Left ventricle myocardium inferior (tissue), 1 donor: ENCODE measurements at places on chromosomes 13 and 19. TPM values are rescaled to one million over a fixed set of nuclear protein-coding genes. Genes with fewer than 3 reads are reported as not detected.
A peak's percentile ranks its signal among the peaks of the same experiment; 100 is the strongest.

DNA sequence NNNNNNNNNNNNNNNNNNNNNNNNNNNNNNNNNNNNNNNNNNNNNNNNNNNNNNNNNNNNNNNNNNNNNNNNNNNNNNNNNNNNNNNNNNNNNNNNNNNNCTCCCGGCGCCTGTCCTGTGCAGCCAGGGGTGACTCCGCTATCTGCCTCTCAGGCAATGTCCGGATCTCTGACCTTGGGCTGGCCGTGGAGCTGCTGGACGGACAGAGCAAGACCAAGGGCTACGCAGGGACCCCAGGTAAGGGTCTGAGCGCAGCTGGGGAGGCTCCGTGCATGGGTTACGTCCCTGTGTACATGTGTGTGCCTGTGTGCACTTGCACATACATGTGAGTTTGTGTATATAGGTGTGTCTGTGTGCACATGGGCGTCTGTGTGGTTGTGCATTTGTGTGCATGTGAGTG lies 36.1 kb upstream of the TMEM255B start:
- H3K27me3 ChIP-seq = no peaks in the 10 kb centered on the region
- no peak overlapping the region for H3K27ac ChIP-seq
- DNase-seq = no peak
- no peak overlapping the region for H3K4me3 ChIP-seq

Gene ZNF440
- total RNA-seq = 3.7 TPM

DNA sequence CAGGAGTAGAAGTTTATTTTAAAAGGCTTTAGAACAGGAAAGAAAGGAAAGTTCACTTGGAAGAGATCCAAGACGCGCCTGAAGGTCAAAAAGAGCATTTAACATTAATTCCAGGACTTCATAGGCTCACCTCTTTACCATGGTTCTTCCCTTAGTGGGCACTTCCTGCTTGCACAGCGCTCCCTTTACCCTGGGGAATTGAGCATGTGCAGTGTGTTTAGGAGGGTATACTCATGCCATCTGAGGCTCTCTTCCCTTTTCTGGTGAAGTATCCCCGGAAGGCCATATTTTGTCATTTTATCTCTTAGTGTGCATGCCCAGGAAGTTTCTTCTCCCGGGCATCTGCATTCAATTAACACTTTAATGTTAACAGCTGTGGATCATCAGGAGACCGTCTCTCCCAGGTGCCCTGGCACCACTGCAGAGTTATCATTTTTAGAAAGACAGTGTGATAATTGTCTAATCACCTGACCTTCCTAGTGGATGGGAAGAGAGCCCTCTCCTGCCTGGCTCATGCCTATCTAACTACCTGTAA lies 66.1 kb upstream of the ABCC4 start:
- no peaks in the 10 kb centered on the region for H3K27me3 ChIP-seq
- no peak overlapping the region for H3K27ac ChIP-seq
- H3K36me3 ChIP-seq = no peaks in the 10 kb centered on the region

DNA sequence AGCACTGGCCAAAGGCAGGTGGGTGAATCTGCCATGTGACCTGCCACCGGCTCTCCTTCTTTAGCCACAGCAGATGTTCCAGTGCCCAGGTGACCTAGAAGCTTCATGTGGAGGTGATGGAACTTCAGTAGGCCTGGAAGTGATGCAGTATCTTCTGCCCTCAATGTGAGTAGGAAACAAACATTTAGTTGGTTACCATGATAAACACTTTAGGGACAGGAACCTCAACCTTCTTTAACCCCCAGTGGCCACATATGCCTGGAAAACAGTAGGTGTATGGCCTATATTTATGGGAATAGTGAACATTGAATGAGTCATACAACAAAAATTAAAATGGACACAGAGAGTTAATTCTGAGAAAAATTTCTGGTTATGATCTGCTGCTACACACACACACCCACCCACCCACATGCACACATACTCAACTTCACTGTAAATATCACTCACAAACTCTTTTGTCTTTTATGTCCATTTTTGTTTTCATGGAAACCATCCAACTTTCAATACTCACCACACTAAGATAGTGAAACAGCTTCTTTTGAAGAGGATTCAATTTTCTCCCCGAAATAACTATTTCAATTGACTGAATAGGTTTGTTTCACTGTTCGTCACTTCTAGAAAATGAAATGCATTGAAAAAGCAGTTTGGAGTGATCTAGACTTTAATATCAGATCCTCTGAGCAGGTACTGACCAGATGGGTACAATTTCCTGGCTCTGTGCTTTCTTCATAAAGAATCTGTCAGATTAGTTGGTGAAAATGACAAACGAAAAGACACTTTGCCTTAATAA lies 97.3 kb downstream of the STARD13 start:
- H3K36me3 ChIP-seq = no peaks in the 10 kb centered on the region
- peaks cover 99% of the 10 kb centered on the region for H3K4me1 ChIP-seq
- no peak overlapping the region for H3K4me3 ChIP-seq

- H3K36me3 ChIP-seq = peaks cover 6% of the 10 kb centered on the region
- no peak overlapping the region for H3K4me3 ChIP-seq
- H3K27me3 ChIP-seq = no peaks in the 10 kb centered on the region
- peaks cover 77% of the 10 kb centered on the region for H3K4me1 ChIP-seq
- DNase-seq = no peak
These were observed 3.9 kb downstream of the COG3 start for GRCh38 chr13:45468635-45469034.

DNA sequence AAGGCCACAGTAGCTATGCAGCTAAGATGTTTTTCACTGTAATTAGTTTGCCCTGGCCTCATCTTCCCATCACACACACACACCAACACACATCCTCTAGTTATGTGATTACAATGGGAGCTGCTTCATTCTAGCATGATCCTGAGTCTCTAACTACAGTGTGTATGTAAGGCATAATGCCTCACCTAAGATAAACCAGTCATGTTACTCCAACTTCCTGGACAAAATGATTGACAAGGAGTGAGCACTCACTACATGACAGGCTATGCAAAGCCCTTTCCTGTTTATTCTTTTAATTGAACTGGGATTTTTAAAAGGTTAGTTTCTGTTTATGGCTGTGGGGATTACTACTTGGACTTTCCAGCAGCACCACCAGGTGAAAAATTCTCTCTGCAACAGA lies 400.8 kb upstream of the ATXN8OS start:
- no peaks in the 10 kb centered on the region for H3K4me1 ChIP-seq
- no peak overlapping the region for H3K27ac ChIP-seq
- H3K4me3 ChIP-seq = no peak overlapping the region
- no peaks in the 10 kb centered on the region for H3K36me3 ChIP-seq

DNA sequence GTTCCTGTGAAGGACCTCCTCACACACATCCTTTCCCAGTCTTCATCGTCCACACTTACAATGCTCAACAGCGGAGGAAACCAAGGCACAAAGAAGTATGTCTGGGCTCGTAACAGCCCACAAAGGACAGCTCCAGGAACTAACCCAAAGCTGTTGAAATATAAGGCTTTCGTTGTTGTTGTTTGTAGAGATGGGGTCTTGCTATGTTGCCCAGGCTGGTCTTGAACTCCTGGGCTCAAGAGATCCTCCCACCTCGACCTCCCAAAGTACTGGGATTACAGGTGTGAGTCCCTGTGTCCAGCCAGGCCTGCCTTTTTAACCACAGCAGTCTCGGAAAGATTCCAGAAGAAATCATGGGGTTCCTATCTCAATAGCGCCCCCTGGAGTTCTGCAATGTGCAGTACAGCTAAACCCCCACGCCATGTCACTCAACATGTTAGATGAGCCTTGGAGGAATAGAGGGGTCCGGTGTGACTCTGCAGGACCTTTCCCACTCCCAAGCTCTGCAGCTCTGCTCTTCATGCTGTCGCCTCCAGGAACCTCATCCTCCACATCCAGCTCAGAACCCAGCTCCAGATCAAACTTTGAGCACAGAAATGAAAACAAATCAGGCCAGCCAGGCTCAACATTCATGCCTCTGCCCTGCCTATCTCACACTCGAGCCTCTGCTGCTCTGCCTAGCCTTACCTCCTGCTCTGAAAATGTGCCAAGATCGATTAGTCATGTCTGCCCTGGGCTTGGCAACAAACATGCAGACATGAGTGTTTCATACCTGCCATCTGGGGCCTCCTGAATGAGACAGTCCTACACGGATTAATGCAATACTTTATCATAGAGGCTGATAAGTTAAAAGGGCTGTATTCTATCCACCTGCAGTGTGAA lies 7.5 kb downstream of the PLA2G4C start:
- H3K4me1 ChIP-seq = peaks cover 8% of the 10 kb centered on the region
- H3K36me3 ChIP-seq = peaks cover 59% of the 10 kb centered on the region

GRCh38 chr13:112951674-112952371 lies 17.2 kb upstream of the MCF2L start:
- no peak for DNase-seq
- H3K27ac ChIP-seq = no peak overlapping the region
- H3K4me1 ChIP-seq = no peaks in the 10 kb centered on the region
- H3K36me3 ChIP-seq = no peaks in the 10 kb centered on the region

DNA sequence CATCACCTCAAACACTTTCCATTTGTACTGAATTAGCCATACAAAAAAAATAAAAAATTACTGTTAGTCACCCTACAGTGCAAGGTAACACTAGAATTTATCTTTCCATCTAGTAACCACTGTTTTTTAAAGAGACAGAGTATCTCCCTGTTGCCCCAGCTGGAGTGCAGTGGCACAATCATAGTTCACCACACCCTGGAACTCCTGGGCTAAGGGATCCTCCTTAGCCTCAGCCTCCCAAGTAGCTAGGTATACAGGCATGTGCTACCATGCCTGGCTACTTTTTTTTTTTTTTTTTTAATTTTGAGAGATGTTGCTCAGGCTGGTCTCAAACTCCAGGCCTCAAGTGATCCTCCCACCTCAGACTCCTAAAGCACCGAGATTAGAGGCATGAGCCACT lies 17.9 kb downstream of the ANKRD10 start:
- H3K36me3 ChIP-seq = peaks cover 28% of the 10 kb centered on the region
- H3K4me1 ChIP-seq = peaks cover 3% of the 10 kb centered on the region
- no peak overlapping the region for H3K4me3 ChIP-seq
- DNase-seq = no peak
- no peaks in the 10 kb centered on the region for H3K27me3 ChIP-seq
- H3K27ac ChIP-seq = no peak overlapping the region

DNA sequence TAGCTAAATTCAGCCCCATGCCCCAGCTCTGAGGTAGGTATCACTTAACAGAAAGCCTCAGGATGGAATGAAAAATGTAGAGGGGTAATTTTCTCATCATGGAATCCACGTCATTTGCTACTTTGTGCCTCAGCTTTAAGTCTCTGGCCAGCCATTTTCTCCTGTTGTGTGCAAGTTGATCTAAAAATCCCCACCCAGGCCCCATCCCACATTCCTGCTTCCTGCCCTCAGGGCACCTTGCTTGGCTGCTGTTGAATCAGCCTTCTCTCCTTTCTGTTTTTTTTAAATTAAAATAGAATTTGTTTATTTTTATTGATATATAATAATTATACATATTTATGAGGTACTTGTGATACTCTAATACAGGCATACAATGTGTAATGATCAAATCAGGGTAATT lies 179.9 kb upstream of the TSHZ3 start:
- H3K27ac ChIP-seq = no peak overlapping the region
- H3K27me3 ChIP-seq = peaks cover 23% of the 10 kb centered on the region
- H3K36me3 ChIP-seq = no peaks in the 10 kb centered on the region
- no peaks in the 10 kb centered on the region for H3K4me1 ChIP-seq

GRCh38 chr19:47229676-47230053 lies 1.3 kb downstream of the BBC3 start:
- no peak for DNase-seq
- peak overlapping the region; percentile 99 for H3K4me3 ChIP-seq
- H3K27me3 ChIP-seq = no peaks in the 10 kb centered on the region

GRCh38 chr19:4089400-4089908 lies 22.8 kb upstream of the ZBTB7A start:
- no peaks in the 10 kb centered on the region for H3K27me3 ChIP-seq
- DNase-seq = no peak
- peaks cover 52% of the 10 kb centered on the region for H3K36me3 ChIP-seq
- peak overlapping the region; percentile 39 for H3K27ac ChIP-seq

Gene KIR2DL4
- not detected for total RNA-seq

Gene FBXW9
- total RNA-seq = 1.8 TPM

GRCh38 chr13:45119469-45119990 lies 780 bp upstream of the GTF2F2 start:
- peak overlapping the region; percentile 81 for H3K4me3 ChIP-seq
- H3K36me3 ChIP-seq = no peaks in the 10 kb centered on the region
- no peak for DNase-seq
- H3K27me3 ChIP-seq = no peaks in the 10 kb centered on the region
- peaks cover 38% of the 10 kb centered on the region for H3K4me1 ChIP-seq

GRCh38 chr13:76286178-76286577 lies 600.0 kb downstream of the KCTD12 start:
- DNase-seq = no peak
- no peaks in the 10 kb centered on the region for H3K27me3 ChIP-seq
- no peaks in the 10 kb centered on the region for H3K36me3 ChIP-seq
- H3K27ac ChIP-seq = no peak overlapping the region
- no peak overlapping the region for H3K4me3 ChIP-seq

DNA sequence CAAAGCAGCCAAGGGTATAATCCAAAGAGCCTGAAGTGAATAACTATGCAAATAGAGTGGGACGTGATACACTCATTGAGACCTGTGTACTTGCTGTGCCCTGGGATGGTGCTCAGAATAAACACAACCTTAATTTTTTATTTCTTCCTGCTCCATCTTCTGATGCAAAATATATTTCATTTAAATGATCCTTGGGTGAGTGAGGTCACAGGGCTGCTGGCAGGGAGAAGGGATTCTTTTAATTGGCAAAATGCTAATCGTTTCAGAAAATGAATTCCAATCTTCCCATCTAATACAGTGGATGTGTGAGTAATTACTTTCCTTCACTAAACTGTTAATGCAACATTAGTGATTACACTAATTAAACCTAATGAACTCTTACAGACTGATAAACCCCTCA lies 63.5 kb downstream of the SIAH3 start:
- H3K36me3 ChIP-seq = no peaks in the 10 kb centered on the region
- H3K27ac ChIP-seq = no peak overlapping the region
- no peak overlapping the region for H3K4me3 ChIP-seq
- no peaks in the 10 kb centered on the region for H3K27me3 ChIP-seq
- DNase-seq = no peak

DNA sequence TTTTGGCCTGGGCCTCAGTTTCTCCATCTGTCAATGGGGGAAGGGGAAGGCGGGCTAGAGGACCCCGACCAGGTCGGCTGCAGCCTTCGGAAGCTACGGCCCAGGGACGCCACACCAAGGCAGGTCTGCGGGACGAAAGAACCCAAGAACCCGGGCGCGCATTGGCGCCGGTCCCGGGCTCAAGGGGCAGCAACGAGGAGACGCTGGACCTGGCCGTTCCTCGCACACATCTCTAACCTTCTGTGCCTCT lies 739 bp upstream of the ILF3 start:
- peak overlapping the region; percentile 97 for H3K27ac ChIP-seq
- DNase-seq = no peak
- H3K4me1 ChIP-seq = peaks cover 53% of the 10 kb centered on the region

Gene ZNF541
- 0.99 TPM for total RNA-seq

Gene ZIC5
- not detected for total RNA-seq

Gene S1PR2
- 3.5 TPM for total RNA-seq

GRCh38 chr19:58294743-58295374 lies 10.3 kb upstream of the ERVK3-1 start:
- no peak overlapping the region for H3K4me3 ChIP-seq
- no peak for DNase-seq
- H3K36me3 ChIP-seq = peaks cover 97% of the 10 kb centered on the region

GRCh38 chr19:33248954-33249613 lies 23.4 kb upstream of the SLC7A10 start:
- no peak overlapping the region for H3K4me3 ChIP-seq
- no peak overlapping the region for H3K27ac ChIP-seq
- H3K4me1 ChIP-seq = no peaks in the 10 kb centered on the region
- H3K27me3 ChIP-seq = peaks cover 37% of the 10 kb centered on the region

GRCh38 chr19:16316506-16316882 lies 8.1 kb upstream of the KLF2 start:
- peaks cover 49% of the 10 kb centered on the region for H3K4me1 ChIP-seq
- peak overlapping the region; percentile 88 for H3K27ac ChIP-seq
- no peak overlapping the region for H3K4me3 ChIP-seq
- DNase-seq = no peak
- no peaks in the 10 kb centered on the region for H3K27me3 ChIP-seq
